ENCODE measurements at places on chromosomes 6 and 20.

- no peak for DNase-seq
Observed at GRCh38 chr6:1942834-1943233, 302.6 kb downstream of the GMDS start.

GRCh38 chr6:108707328-108707976, 140.8 kb upstream of the ARMC2 start:
- peak; percentile 60 for DNase-seq

GRCh38 chr6:106882601-106883518, 91.7 kb downstream of the CD24 start:
- DNase-seq, result no peak

- DNase-seq, result peak; percentile 60
Observed at GRCh38 chr6:7846966-7847818, 63.4 kb downstream of the TXNDC5 start.

DNA sequence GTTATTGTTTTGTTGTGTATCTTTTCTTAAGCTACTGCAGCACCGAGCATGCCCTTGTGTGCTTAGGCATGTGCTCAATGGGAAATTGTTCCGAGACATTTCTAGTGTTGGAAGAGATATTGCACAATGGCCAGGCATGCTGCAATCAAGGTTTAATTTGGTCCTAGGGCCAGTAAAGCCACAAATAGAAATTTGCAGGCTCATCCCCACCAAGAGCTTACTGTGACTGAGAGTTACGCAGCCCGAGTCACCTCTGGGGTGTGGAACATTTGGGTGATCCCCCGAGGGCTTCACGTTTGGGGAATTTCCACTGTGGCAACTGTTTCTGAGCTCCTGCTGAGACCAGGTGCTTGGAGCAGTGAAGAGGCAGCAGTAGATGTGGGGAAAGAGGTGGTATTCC, 65.8 kb downstream of the ADTRP start:
- DNase-seq, result peak; percentile 76

- no peak for DNase-seq
Observed at GRCh38 chr6:111939902-111940301, 66.7 kb upstream of the FYN start.

- DNase-seq, result no peak
Observed at GRCh38 chr20:21047981-21048380, 58.2 kb downstream of the LINC00237 start.

- no peak for DNase-seq
Observed at GRCh38 chr6:96246563-96246962, 230.8 kb downstream of the FUT9 start.

DNA sequence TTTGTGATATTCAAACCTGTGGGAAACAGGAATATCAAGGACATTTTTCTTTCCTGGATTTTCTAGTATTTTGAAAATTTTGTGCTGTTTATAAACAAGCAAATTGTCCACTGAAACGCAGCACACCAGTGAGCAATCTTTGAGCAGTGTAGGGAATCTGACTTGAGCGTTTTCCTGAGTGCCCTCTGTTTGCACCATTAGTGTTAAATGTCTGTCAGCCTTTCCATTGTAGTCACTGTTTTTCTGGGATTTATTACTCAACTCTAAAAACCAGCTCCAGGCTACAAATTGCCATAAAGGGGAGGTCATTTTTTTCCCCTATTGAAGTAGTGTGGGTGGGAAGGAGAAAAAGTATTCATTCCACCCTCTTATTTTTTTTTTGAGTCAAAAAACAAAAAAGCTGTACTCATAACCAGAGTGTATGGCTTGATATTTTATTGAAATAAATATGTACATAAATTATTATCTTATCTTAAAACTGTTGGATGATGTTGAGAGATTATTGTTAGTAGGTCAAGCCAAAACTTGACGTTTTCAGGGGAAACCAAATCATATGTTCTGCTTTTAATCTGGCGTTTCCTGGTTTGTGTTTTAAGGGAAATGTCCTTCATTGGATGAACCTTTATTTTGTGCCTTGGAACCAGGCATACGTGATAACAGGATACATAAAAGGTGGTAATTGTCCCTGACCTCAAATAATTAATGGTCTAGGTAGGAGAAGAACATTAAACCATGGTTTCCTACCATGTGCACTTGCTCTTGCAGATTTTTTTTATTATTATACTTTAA, 51.8 kb downstream of the TSHZ2 start:
- DNase-seq, result peak; percentile 21

- DNase-seq, result no peak
Observed at GRCh38 chr20:50385733-50386640, 124.2 kb upstream of the PTPN1 start.

DNA sequence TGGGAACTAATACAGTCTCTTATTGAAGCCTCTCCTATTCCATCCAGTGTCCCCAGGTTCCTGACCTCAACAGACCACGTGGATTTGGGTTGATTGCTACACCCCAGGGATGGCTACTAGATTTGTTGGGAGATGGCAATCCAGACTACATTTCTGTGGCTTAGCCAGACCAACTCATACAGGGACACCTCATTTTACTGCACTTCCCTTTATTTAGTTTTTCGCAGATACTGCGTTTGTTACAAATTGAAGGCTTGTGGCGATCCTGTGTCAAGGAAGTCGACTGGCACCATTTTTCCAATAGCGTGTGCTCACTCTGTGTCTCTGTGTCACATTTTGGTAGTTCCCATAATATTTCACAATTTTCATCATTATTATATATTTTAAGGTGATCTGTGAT, 10.3 kb upstream of the MTRF1L start:
- DNase-seq, result no peak

GRCh38 chr6:165628955-165629354, 34.1 kb downstream of the PDE10A start:
- DNase-seq, result no peak

GRCh38 chr6:101826269-101826668, 432.8 kb downstream of the GRIK2 start:
- no peak for DNase-seq

DNA sequence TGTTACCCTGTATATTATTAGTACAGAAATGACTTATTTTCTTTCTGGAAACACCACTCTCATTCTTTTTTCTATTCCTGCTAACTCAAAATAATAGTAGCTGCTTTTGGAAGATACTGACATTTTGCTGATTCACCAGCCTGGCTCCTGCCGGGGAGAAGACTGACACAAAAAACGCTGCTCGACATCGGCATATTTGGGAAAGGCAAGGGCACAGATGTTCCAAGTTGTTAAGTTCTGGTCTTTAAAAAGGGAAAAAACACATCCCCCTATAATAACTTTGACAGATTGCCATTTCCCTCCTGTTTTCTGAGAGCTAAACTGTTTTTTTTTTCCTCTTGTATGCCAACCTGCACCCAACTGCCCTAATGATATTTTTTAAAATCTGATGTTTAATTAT, 55.4 kb downstream of the CTNNBL1 start:
- no peak for DNase-seq

DNA sequence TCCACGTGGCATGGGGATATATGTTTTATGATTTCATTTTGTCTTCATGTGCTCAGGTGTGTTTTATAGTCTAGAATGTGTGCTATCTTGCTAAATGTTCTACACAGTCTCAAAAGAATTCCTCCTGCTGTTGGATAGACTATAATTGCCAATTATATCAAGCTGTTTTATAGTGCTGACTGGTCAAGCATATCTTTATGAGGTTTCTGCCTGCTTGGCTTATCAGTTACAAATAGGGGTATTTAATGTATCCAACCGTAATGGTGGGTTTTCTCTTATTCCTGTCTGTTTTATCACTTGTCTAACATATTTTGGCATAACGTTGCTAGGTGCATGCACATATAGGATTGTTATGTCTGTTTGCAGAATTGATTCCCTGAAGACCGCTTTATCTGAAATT, 201.3 kb downstream of the EYS start:
- no peak for DNase-seq

GRCh38 chr20:42589976-42590639, 599.6 kb downstream of the PTPRT start:
- no peak for DNase-seq

GRCh38 chr6:156718647-156719394, 58.4 kb upstream of the ARID1B start:
- peak; percentile 64 for DNase-seq

DNA sequence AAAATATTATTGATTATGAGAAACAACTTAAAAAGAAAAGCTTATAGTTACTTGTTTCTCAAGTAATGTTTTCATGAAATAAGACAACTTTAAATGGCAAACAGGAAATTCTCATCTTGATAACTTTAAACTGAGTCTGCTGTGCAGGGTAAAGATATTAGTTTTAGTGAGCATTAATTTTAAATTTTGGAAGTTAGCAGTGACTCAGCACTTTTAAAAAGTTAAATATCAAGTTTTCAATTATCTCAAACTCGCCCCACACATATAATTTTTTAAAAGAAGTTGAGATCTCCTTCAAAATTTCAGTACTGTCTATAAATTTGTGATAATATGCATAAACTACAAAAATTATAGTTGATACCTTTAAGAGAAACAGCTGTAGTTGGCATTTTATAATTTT, 337.3 kb upstream of the NT5E start:
- DNase-seq, result no peak

GRCh38 chr20:62400021-62400420, 7.1 kb downstream of the CABLES2 start:
- DNase-seq, result no peak

DNA sequence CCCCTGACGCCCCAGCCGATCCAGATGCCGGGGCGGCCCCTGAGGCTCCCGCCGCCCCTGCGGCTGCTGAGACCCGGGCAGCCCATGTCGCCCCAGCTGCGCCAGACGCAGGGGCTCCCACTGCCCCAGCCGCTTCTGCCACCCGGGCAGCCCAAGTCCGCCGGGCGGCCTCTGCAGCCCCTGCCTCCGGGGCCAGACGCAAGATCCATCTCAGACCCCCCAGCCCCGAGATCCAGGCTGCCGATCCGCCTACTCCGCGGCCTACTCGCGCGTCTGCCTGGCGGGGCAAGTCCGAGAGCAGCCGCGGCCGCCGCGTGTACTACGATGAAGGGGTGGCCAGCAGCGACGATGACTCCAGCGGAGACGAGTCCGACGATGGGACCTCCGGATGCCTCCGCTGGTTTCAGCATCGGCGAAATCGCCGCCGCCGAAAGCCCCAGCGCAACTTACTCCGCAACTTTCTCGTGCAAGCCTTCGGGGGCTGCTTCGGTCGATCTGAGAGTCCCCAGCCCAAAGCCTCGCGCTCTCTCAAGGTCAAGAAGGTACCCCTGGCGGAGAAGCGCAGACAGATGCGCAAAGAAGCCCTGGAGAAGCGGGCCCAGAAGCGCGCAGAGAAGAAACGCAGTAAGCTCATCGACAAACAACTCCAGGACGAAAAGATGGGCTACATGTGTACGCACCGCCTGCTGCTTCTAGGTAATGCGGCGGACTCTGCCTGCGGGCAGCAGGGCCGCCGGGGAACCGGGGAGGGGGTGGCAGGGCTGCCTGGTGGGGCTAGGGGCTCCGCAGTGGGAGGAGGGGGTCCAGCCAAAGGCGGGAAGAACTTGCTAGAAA, 2.3 kb downstream of the GNAS start:
- DNase-seq, result no peak

DNA sequence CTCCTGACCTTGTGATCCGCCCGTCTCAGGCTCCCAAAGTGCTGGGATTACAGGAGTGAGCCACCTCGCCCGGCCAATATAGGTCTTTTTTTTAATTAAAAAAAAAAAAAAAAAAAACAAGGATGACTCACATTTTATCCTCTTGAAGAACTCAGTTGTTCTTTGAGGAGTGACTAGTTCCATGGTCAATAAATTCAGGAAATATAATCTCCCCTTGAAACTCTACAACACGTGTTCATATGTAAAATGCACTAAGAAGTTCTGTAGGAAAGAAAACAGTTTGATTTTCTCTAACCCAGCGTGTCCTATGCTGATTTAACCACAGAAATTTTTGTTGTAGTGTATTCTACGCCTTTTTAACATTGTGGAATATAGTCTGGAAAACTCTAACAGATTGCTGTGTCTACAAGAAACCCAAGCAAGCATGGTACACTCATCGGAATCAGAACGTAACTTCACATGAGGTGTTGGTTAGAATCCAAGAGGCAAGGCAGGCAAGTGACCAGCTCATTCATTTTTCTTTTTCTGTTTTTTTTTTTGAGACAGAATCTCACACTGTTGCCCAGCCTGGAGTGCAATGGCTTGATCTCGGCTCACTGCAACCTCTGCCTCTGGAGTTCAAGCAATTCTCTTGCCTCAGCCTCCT, 79.0 kb upstream of the ZNF217 start:
- DNase-seq, result no peak

GRCh38 chr20:6576726-6577125, 190.8 kb upstream of the BMP2 start:
- peak; percentile 37 for DNase-seq

GRCh38 chr20:35155936-35156335, 8.8 kb upstream of the EDEM2 start:
- no peak for DNase-seq

DNA sequence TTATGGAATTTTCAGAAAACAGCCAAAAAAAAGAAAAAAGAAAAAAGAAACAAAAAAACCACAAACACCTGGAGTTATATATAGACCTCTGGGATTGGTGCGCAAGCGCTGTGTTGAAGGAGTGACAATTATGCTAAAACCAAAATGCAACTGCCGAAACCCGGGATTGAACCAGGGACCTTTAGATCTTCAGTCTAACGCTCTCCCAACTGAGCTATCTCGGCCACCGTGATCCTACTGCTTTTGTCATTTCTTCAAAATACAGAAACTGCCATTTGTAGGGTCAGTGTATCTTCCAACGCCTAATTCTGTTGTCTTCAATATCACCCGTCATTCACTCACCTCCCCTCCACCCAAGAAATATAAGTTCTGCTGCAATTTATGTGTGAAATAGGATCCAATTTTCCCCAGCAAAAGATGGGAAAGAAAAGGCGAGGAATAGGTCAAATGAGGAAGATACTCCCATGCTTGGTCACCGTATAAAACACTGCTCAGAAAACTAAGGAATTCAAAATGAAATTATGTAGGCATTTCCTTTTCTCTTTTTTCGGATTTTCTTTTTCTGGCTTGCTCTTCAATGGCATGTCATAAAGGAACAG, 116.0 kb downstream of the TRIM27 start:
- DNase-seq, result peak; percentile 33

GRCh38 chr6:21171801-21172200, 421.8 kb upstream of the SOX4 start:
- DNase-seq, result no peak

DNA sequence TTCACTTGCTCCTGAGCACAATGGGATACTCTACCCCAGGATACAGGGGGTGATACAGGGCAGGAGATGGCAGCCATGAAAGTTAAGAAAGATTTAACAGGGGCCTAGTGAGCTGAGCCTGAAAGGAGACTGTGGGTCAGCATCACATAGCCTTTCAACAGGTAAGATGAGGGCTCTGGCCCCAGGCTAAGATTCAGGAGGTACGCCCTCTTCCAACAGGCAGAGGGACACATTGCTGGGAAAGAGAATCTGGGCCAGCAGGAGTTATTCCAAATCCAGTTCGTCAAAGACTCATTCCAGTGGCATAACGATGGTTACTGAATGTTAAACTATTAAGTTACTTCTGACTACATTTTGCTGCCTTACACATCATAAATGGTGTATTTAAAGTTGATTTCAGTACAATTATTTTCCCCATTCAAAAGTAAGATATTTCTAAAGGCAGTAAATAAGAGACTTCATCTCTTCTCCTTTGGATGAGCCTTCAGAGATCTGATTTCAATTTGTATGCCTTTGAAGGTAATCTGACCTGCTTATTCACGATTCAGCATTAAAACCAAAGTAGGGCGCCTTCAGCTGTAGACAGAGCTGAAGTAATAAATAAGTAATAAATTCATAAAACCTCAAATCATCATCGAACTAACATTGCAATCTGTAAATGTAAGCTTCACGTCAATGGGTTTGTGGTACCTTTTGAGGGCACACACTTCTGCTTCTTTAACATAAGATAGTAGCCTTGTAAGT, 62.4 kb downstream of the HS3ST5 start:
- DNase-seq, result no peak

- DNase-seq, result no peak
Observed at GRCh38 chr6:115271434-115271833, 789.3 kb downstream of the FRK start.
